ENCODE measurements at places on chromosomes 7 and 10. TPM values are rescaled to one million over a fixed set of nuclear protein-coding genes. Genes with fewer than 3 reads are reported as not detected.

DNA sequence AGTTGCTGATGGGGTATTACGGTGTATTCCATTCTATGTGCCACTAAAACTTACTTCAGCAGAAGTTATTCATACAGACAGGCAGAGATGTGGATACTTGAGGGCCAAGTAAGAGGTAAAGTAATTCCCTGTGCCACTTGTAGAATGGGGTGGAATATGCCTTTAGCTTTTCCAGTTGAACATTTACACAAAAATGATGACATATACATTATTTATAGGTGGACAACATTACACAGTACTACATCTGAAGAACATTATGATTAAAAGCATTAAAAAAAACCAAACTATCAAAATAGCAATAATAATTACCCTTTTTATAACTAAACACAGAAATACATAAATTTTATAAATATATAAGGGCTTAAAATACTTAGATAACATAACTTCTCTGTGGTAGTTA lies 3.5 kb upstream of the SEMA3E start:
- no peak for DNase-seq
- no peak overlapping the region for H3K4me3 ChIP-seq
- H3K27ac ChIP-seq, result no peak overlapping the region
- no peaks in the 10 kb centered on the region for H3K4me1 ChIP-seq
- no peaks in the 10 kb centered on the region for H3K36me3 ChIP-seq
- H3K27me3 ChIP-seq, result peaks cover 18% of the 10 kb centered on the region

DNA sequence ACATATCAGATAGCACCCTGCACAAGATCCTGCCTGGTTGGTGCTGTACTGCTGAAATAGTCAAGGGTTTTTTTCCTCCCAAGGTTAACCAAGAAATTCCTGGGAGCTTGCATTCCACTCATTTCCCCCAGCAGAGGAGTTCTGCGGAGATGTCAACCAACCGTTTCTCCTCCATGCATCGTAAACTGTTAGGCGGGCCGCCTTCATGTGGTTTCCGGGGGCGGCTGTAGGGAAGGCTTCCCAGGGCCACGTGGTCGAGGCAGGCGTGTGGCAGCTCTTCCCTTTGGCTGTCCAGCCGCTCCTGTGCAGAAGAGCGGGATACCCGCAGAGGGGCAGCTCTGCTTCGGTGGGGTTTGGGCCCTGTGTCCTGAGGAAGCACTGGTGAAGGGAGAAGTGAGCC lies 113.7 kb downstream of the RGS10 start:
- no peak overlapping the region for H3K4me3 ChIP-seq
- DNase-seq, result peak; percentile 48
- H3K27ac ChIP-seq, result no peak overlapping the region
- H3K36me3 ChIP-seq, result no peaks in the 10 kb centered on the region
- no peaks in the 10 kb centered on the region for H3K27me3 ChIP-seq

DNA sequence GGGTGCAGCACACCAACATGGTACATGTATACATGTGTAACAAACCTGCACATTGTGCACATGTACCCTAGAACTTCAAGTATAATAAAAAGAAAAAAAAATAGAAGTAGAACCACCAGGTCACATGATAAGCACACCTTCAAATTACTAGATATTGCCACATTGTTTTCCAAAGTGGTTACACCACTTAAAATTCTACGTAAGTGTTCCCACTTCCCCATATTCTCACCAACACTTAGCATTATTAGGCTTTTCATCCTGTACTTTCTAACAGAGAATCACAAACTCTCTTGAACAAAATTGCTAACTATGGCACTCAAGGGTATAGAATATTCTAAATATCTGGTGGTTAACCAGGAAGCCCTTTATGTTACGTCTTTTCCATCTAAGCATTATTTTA lies 22.6 kb downstream of the SH3PXD2A start:
- H3K36me3 ChIP-seq, result no peaks in the 10 kb centered on the region
- DNase-seq, result no peak
- no peak overlapping the region for H3K4me3 ChIP-seq
- H3K27me3 ChIP-seq, result no peaks in the 10 kb centered on the region

- H3K27me3 ChIP-seq, result no peaks in the 10 kb centered on the region
- no peak overlapping the region for H3K27ac ChIP-seq
- no peaks in the 10 kb centered on the region for H3K36me3 ChIP-seq
- no peaks in the 10 kb centered on the region for H3K4me1 ChIP-seq
- DNase-seq, result no peak
These were observed 88.7 kb downstream of the DYNC1I1 start for GRCh38 chr7:95861041-95861440.

DNA sequence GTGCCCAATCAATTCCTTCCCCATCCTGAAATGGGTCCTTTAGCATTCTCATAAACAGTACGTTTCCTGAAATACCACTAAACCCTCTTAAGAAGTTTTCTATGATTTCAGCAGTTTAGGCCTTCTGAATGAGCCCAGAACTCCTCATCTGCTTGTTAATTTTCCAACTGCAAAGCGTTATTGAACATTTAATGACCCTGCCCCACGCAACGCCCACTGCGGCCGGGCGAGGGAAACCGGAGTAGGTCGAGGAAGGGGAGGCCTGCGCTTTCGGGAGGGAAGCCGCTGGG lies 608 bp upstream of the UBN2 start:
- peaks cover 32% of the 10 kb centered on the region for H3K4me1 ChIP-seq
- H3K27ac ChIP-seq, result peak overlapping the region; percentile 94
- DNase-seq, result no peak
- H3K36me3 ChIP-seq, result no peaks in the 10 kb centered on the region
- no peaks in the 10 kb centered on the region for H3K27me3 ChIP-seq

GRCh38 chr10:70780772-70781171 lies 4.4 kb downstream of the TBATA start:
- no peak overlapping the region for H3K27ac ChIP-seq
- no peaks in the 10 kb centered on the region for H3K36me3 ChIP-seq
- no peaks in the 10 kb centered on the region for H3K4me1 ChIP-seq
- H3K27me3 ChIP-seq, result no peaks in the 10 kb centered on the region
- H3K4me3 ChIP-seq, result no peak overlapping the region

DNA sequence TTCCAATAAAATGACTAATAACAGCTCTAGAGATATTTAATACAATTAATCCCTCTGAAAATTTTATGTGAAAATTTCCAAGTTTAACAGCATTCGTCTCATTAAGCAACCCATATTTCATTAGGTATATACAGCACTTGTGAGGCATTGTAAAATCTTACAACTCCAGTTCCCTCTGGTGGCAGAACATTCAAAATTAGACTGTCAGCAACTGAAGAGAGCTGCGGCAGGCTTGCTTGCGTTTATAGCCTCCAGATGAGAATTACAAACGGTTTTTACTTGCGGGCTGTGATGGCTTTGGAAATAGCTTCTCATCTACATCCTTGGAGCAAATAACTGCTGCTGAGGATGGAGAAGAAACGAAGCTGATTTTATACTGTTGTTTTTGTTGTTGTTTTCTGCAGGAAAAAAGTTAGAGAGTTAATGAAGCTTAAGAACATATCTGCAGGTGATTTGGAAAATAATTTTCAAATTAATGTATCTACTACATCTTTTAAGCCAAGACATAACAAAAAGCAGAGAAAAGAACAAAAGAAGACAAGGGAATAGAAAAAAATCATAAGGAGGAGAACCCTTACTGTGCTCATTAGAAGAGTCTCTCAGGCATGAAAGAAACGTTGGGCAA lies 171.3 kb downstream of the MAGI2 start:
- no peaks in the 10 kb centered on the region for H3K36me3 ChIP-seq
- no peak for DNase-seq
- no peak overlapping the region for H3K4me3 ChIP-seq

GRCh38 chr10:130764651-130765050 lies 546.9 kb downstream of the TCERG1L start:
- DNase-seq, result no peak
- no peaks in the 10 kb centered on the region for H3K4me1 ChIP-seq
- no peaks in the 10 kb centered on the region for H3K36me3 ChIP-seq

DNA sequence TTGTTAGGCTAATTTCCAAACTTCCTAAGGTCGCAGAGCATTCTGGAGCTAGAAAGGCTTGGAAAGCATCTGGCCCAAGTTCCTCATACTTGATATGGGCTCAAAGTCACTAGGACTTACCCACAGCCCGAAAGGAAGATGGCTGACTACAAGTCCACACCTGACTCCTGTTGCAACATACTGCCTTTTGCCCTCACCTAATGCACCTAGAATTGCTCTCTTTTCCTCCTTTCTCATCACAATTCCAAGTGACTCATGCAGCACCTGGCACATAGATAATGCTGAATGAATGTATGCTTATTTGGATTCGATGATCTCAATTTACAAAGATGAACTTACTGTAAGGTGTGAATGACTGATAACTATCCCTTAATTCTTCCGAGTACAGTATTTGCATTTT lies 131.5 kb downstream of the SORBS1 start:
- no peak for DNase-seq
- H3K27me3 ChIP-seq, result no peaks in the 10 kb centered on the region
- no peak overlapping the region for H3K27ac ChIP-seq
- peaks cover 10% of the 10 kb centered on the region for H3K4me1 ChIP-seq
- H3K4me3 ChIP-seq, result no peak overlapping the region

DNA sequence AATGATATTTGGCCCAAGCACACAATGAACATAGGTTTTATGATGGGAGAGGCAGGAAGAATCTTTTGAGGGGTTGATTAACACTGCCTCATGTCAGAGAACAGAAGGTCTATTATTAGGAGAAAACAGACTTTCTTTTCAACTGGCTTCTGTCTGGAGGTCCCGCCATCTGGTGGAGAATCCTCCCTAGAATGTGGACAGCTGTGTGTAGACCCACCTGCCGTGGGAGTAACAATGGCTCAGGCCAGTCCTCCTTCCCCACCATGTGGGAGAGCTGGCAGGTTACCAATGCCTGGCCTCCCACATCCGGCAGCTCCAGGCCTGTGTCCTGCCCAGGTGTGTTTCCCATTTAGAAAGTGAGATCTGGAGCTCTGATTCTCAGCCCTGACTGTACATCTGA lies 70.4 kb upstream of the AOAH start:
- H3K27me3 ChIP-seq, result no peaks in the 10 kb centered on the region
- no peak overlapping the region for H3K4me3 ChIP-seq
- no peak for DNase-seq
- H3K36me3 ChIP-seq, result no peaks in the 10 kb centered on the region

DNA sequence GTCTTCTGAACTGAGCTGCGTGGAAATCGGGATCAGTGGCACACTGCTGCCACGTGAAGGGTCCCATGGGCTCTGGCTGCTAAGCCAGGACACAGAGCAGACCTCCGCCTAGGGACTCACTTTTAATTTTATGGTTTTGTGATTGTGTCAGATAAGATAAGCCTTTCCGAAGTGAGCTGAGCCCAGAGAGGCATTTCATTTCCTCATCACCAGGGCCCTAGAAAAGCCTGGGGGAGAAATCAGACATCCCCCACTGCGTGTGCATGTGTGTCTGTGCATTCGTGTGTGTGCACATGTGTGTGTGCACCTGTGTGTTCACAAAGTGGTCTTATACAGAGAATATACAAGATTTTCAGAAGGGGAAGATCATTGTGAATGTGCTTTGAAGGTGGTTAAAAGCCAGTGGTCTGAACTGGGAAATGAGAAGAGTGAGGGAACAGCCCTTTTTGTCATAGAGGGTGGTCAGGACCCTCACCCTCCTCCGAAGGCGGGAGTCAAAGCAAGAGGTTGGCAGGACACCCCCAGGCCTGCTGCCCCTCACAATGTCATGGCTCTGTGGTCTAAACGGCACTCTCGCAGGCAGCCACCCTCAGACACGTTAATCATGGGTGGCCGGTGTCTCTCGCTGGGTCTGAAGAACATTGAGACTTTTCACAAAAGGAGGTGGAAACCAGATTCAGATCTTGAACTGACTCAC lies 176.1 kb upstream of the PFKP start:
- H3K36me3 ChIP-seq, result no peaks in the 10 kb centered on the region
- no peaks in the 10 kb centered on the region for H3K27me3 ChIP-seq
- no peak overlapping the region for H3K27ac ChIP-seq
- DNase-seq, result no peak
- H3K4me1 ChIP-seq, result no peaks in the 10 kb centered on the region
- no peak overlapping the region for H3K4me3 ChIP-seq

- no peak for DNase-seq
- no peaks in the 10 kb centered on the region for H3K36me3 ChIP-seq
- peaks cover 10% of the 10 kb centered on the region for H3K27me3 ChIP-seq
- H3K27ac ChIP-seq, result no peak overlapping the region
- H3K4me3 ChIP-seq, result no peak overlapping the region
These were observed 49.9 kb upstream of the MGMT start for GRCh38 chr10:129416956-129417765.

The GPR15LG gene
- total RNA-seq, result not detected

The IFT22 gene
- 27.4 TPM for total RNA-seq

The HOGA1 gene
- 1.1 TPM for total RNA-seq

The BICC1 gene
- 15.4 TPM for total RNA-seq

The GPC2 gene
- 2.5 TPM for total RNA-seq

The CYP3A4 gene
- total RNA-seq, result not detected

The CFTR gene
- total RNA-seq, result 20.3 TPM

The PIK3CG gene
- 6.2 TPM for total RNA-seq

DNA sequence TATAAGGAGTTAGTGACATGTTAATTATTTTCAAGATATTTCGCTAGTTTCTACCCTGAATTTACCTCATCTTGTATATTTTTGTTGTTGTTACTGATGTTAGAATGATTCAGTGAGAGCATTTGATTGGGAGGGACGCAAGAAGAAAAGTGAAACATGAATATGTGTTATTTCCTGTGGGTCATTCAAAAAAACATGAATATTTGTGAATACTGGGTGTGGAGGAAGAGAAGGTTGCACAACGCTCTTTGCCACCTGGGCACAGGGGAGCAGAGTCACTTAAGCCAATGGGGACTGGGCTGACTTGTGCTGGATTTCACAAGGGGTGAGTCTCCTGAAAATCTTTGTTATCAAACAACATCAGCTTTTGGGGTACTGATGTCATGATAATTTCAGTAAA lies 39.5 kb downstream of the AGK start:
- H3K4me1 ChIP-seq, result no peaks in the 10 kb centered on the region
- H3K36me3 ChIP-seq, result no peaks in the 10 kb centered on the region
- no peak overlapping the region for H3K4me3 ChIP-seq
- no peaks in the 10 kb centered on the region for H3K27me3 ChIP-seq
- H3K27ac ChIP-seq, result no peak overlapping the region

The SCIN gene
- total RNA-seq, result 13.4 TPM

GRCh38 chr10:131694781-131695495 lies 205.9 kb upstream of the PPP2R2D start:
- DNase-seq, result no peak
- no peaks in the 10 kb centered on the region for H3K27me3 ChIP-seq
- no peak overlapping the region for H3K4me3 ChIP-seq
- H3K27ac ChIP-seq, result no peak overlapping the region
- H3K36me3 ChIP-seq, result no peaks in the 10 kb centered on the region
- no peaks in the 10 kb centered on the region for H3K4me1 ChIP-seq

The SH2D4B gene
- total RNA-seq, result 0.23 TPM

DNA sequence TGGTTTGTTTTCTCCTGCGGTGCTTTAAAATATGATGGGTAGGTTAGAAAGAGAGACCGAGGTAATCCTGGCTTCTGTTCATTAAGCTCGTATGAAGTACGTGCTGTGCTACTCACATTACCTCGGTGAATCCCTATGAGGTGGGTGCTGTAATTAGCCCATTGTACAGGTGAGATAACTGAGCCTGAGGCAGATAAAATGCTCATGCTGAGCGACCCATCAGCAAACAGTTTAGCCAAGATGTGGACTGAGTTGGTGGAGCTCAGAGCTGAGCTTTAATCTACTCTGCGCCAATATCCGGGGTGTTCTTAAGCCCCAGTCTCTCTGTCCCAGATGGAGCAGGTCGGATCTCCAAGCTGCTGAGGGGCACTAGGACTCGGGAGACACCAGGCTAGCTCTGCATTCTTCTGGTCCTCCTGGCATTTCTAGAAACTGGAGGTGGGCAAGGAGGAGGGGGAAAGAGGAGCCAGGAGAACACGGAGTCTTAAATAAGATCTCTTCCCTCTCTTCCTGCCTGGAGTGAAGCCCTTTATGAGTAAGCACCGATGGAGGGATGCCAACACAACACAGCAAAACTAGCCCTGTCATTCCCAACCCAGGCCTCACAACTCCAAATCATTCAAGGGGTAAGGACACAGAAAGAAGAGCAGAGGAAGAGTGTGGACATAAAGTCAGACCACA lies 458.5 kb downstream of the KCNMA1 start:
- no peaks in the 10 kb centered on the region for H3K27me3 ChIP-seq
- H3K4me1 ChIP-seq, result no peaks in the 10 kb centered on the region
- no peaks in the 10 kb centered on the region for H3K36me3 ChIP-seq
- H3K27ac ChIP-seq, result no peak overlapping the region

Data from left lung (tissue), 14 donors.